Ovary (tissue), 10 donors: ENCODE measurements at places on chromosomes 16 and 17. TPM values are rescaled to one million over a fixed set of nuclear protein-coding genes. Genes with fewer than 3 reads are reported as not detected.

GRCh38 chr17:6789146-6789545 is 13.1 kb downstream of the FBXO39 start:
- no peaks in the 10 kb centered on the region for H3K4me1 ChIP-seq
- H3K36me3 ChIP-seq = no peaks in the 10 kb centered on the region
- no peaks in the 10 kb centered on the region for H3K27me3 ChIP-seq

GRCh38 chr16:58121132-58121531 is 8.0 kb downstream of the CFAP20 start:
- no peak for DNase-seq
- H3K27me3 ChIP-seq = no peaks in the 10 kb centered on the region
- no peak overlapping the region for H3K4me3 ChIP-seq
- no peaks in the 10 kb centered on the region for H3K36me3 ChIP-seq

DNA sequence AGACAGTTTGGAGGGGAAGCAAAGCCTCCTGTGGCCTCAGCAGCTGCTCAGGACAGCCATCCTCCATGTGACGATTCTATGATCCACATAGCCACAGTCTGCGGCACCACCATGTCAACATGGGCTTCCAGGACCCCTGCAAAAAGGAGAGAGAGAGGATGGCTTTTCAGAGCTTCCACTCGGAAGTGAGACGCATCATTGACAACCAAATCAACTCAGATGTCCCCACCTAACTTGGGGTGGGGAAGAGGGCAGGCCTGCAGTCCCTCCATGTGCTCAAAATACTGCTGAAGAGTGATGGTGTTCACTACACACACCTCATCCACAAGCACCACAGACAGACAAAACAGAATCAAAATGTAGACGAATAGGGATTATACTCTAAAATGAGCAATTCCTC is 5.9 kb upstream of the METTL16 start:
- H3K27me3 ChIP-seq = no peaks in the 10 kb centered on the region
- H3K4me3 ChIP-seq = no peak overlapping the region
- no peak overlapping the region for H3K27ac ChIP-seq
- H3K4me1 ChIP-seq = no peaks in the 10 kb centered on the region
- no peaks in the 10 kb centered on the region for H3K36me3 ChIP-seq
- no peak for DNase-seq

DNA sequence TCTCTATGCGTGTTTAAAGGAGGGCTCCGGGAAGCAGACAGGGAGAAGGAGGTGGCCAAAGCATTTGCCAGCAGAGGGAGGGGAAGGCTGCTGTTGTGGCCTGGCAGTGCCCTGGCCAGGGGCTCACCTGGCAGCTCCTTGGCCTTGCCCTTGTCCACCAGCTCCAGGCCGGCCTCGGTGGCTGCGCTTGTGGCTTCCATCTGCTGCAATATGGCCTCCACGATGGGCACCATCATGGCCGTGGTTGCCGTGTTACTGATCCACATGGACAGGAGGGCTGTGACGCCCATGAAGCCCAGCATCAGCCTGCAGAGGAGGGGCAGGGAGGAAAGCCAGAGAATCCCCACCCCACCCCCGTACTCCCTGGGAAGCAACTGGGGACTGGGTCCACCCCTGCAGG is 9.4 kb downstream of the SLC13A5 start:
- H3K27me3 ChIP-seq = no peaks in the 10 kb centered on the region
- no peaks in the 10 kb centered on the region for H3K36me3 ChIP-seq
- no peak overlapping the region for H3K27ac ChIP-seq
- no peaks in the 10 kb centered on the region for H3K4me1 ChIP-seq

GRCh38 chr16:81706327-81707295 is 72.5 kb upstream of the PLCG2 start:
- no peak overlapping the region for H3K4me3 ChIP-seq
- H3K27ac ChIP-seq = no peak overlapping the region
- no peaks in the 10 kb centered on the region for H3K36me3 ChIP-seq
- no peaks in the 10 kb centered on the region for H3K27me3 ChIP-seq
- DNase-seq = no peak

DNA sequence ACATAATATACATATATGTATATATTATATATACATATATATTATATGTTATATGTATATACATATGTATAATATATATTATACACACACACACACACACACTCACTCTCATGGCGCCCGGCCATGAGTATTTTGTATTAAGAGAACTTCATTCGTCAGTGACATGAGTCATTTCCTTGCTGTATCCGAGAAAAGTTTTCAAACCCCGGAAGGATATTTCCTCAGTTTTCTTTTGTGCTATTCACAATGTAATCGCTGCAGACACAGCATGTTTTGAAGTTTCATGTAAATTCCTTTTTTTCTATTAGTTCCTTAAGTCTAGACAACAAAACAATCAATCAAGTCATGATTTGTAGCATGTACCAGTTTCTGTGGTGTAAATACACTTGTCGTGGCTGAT is 33.3 kb downstream of the OR1D5 start:
- DNase-seq = no peak
- H3K36me3 ChIP-seq = no peaks in the 10 kb centered on the region
- no peaks in the 10 kb centered on the region for H3K4me1 ChIP-seq
- no peak overlapping the region for H3K4me3 ChIP-seq
- no peaks in the 10 kb centered on the region for H3K27me3 ChIP-seq
- no peak overlapping the region for H3K27ac ChIP-seq

DNA sequence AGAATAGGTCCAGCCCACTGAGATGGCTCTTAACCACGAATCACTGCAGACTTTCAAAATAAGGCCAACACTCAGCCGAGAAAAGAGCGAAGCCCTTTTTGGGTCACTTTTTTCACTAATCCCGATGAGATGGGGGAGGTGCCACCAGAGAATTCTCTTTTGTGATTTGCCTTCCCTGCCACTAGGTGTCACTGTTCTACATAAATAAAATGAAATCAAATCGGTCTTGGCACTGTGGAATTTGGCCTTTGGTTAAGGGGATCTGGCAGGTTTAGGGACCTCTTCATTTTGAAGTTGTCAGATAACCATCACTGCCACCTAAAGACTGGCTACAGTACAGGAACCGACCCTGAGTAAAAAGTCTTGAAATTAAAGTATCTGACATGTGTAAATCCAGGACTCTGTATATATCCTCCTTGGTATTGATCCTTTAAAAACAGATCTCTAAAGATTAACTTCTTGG is 147.0 kb downstream of the HS3ST4 start:
- H3K36me3 ChIP-seq = no peaks in the 10 kb centered on the region
- no peak overlapping the region for H3K4me3 ChIP-seq
- no peak for DNase-seq
- no peaks in the 10 kb centered on the region for H3K27me3 ChIP-seq

DNA sequence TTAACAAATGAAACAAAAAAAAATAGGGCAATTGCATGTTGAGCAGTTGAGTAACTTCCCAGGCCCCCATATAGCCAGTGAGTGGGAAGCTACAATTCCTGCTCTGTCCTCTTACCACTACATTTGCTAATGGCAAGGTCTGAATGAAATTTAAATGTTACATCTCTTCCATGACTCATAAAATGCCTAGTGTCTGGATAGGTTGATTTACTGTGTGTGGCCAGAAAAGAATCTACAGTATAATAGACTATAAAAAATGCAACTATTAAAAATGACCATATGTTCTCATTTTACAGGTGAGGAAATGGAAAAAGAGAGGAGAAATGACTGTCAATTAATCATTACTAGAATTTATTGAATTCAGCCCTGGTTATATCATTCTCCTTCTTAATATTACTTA is 1199.3 kb downstream of the CDH11 start:
- H3K27me3 ChIP-seq = no peaks in the 10 kb centered on the region
- DNase-seq = no peak
- no peaks in the 10 kb centered on the region for H3K36me3 ChIP-seq
- H3K4me3 ChIP-seq = no peak overlapping the region
- no peaks in the 10 kb centered on the region for H3K4me1 ChIP-seq
- H3K27ac ChIP-seq = no peak overlapping the region

DNA sequence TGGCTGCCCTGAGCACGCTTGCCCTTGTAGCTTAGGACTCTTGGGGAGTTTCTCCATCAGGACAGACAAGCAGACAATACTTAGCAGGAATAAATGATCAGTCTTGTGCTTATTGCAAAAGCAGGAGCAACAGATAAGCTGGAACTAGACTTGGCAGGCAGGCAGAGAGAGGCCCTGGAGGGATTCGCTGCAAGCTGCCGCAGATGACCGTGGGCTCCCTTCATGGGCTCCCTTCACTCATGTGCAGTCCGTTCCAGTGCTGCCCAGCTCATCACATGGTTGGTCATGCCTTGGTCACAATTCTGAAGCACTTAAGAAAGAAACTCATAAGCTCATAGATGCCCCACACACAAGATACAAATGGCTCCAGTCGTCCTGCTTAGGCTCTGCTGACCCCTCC is 2.4 kb upstream of the SLC5A10 start:
- H3K36me3 ChIP-seq = no peaks in the 10 kb centered on the region
- DNase-seq = no peak
- peaks cover 2% of the 10 kb centered on the region for H3K4me1 ChIP-seq
- H3K27me3 ChIP-seq = no peaks in the 10 kb centered on the region

- no peaks in the 10 kb centered on the region for H3K36me3 ChIP-seq
- no peak overlapping the region for H3K4me3 ChIP-seq
- no peak overlapping the region for H3K27ac ChIP-seq
- H3K4me1 ChIP-seq = peaks cover 10% of the 10 kb centered on the region
- no peaks in the 10 kb centered on the region for H3K27me3 ChIP-seq
- no peak for DNase-seq
These were observed 2.8 kb downstream of the ETV4 start for GRCh38 chr17:43543300-43543699.

- H3K4me3 ChIP-seq = no peak overlapping the region
- H3K4me1 ChIP-seq = no peaks in the 10 kb centered on the region
- H3K36me3 ChIP-seq = no peaks in the 10 kb centered on the region
- no peak for DNase-seq
These were observed 29.7 kb downstream of the DUSP14 start for GRCh38 chr17:37519251-37519985.

- no peak overlapping the region for H3K27ac ChIP-seq
- H3K4me3 ChIP-seq = no peak overlapping the region
- DNase-seq = no peak
- H3K36me3 ChIP-seq = no peaks in the 10 kb centered on the region
- no peaks in the 10 kb centered on the region for H3K4me1 ChIP-seq
These were observed 15.2 kb downstream of the RDM1 start for GRCh38 chr17:35915153-35915964.

Gene ADAMTS18
- 0.05 TPM for total RNA-seq

Gene GPATCH8
- 36.1 TPM for total RNA-seq
